ENCODE measurements at places on chromosomes 3 and 15.

- DNase-seq, result peak; percentile 91
Measured at GRCh38 chr3:155242342-155242741, 51.1 kb downstream of the STRIT1 start.

DNA sequence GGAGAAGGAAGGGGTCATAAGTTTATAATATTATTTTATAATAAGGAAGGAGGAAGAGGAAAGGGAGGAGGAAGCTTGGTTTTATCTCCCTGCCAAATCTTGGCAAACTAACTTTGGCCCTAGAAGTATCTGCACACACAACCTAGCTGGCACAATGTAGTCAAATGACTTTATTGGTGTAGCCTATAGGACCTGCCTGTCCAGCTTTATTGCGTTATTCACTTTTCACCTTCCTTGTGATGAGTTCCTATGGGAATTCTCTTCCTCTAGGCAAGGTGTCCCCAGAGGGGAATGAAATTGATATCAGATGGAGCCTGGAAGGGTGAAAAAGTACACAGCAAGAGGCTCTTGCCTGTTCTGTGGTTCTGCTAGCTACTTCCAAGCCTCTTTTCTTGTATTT, 111.2 kb upstream of the SLC25A36 start:
- DNase-seq, result no peak

- no peak for DNase-seq
Measured at GRCh38 chr3:141174674-141175073, 57.0 kb upstream of the PXYLP1 start.

DNA sequence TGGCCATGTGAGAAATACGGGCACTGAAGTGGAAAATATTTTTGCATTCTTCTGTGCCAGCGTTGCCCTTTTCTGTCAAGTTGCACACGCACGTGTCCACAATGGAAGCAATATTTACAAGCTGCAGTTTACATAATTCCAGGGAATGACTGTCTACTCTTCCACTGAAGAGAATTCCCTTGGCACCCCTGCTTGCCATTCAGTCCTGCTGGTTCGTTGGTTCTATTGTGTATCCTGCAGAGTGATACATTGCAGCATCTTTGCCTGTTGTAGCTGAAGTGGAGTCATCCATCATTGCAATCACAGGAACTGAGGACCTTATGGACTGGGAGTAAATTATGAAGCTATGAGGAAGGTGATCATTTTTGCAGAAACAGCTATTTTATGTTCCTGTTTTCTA, 759.4 kb downstream of the ROBO2 start:
- no peak for DNase-seq

GRCh38 chr3:156417559-156418132, 137.3 kb downstream of the SSR3 start:
- no peak for DNase-seq

GRCh38 chr3:170709046-170709445, 123.2 kb upstream of the SLC7A14 start:
- peak; percentile 100 for DNase-seq

DNA sequence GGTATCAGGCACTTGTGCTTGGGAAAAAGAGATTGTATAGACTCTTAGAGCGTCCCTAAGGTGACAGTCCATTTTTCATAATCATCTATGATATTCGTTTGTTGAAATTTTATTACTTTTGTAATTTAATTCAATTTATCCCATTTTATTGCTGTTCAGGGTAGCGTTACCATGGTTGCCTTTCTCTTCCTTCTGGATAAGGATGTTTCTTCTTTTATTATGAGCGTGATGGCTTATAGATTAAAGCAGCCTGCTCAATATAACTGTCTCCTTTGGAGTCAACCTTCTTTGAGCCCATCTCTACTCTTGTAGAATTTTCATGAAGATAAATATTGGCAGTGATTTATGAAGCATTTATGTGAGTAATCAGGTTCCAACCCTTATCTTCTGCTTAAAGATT, 182.0 kb downstream of the LRTM1 start:
- no peak for DNase-seq

- DNase-seq, result no peak
Measured at GRCh38 chr15:75049392-75049791, 26.0 kb downstream of the PPCDC start.

GRCh38 chr15:69340243-69340900, 41.7 kb downstream of the PAQR5 start:
- DNase-seq, result no peak

DNA sequence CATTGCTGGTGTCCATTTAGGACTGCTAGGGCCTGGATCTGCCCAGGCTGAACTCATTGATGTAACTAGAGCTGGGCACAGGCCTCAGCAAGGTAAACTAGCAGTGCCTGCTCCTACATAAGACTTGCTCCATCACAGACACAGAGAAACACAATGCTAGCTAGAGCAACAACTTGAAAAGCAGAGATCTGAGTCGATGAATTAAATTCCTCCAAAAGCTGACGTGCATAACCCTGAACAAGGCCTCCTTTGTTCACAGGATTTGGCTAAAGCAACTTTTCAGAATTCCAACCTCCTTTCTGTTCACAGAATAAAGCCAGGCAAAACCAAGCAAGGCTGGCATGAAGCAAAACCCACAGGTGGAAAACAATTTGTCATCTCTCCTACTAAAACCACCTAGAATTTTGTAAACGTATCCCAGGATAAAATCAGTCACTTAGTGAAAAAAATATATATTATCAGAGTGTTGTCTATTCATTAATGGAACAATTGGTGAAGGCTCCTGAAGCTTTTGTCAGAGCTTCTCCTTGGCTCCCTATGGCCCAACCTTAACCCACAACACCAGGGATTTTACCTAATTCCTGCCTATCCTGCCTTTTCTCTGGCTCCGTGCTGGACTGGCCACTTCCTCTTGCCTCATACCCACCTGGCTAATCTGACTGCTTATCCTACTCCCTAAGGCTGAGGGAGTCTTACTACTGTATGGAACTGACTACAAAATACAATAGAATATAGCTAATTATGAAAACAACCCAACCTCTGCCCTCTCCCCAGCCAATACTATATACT, 39.9 kb downstream of the PLCH1 start:
- no peak for DNase-seq

DNA sequence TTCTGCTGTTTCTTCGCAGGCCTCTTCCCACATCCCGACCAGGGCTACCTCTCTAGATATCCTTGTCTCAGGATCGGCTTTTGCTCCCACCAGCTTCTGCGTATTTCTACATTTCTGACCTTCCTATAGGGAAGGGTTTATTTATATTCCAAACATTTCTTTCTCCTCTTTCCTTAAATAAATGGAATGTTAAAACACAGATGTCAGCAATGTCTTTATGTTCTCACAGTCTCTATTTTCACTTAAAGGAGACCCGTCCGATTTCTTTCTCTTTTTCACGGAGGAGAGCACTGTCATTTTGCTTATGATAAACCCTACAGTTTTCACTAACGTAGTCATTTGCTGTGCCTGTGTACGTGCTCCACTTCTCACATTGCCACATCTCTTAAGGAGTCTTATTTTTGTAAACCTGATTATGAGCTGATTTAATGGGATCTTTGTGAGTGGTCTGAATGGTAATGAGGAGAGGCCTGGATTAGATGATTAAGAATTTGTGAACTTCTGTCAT, 630 bp downstream of the KIF15 start:
- DNase-seq, result peak; percentile 18

DNA sequence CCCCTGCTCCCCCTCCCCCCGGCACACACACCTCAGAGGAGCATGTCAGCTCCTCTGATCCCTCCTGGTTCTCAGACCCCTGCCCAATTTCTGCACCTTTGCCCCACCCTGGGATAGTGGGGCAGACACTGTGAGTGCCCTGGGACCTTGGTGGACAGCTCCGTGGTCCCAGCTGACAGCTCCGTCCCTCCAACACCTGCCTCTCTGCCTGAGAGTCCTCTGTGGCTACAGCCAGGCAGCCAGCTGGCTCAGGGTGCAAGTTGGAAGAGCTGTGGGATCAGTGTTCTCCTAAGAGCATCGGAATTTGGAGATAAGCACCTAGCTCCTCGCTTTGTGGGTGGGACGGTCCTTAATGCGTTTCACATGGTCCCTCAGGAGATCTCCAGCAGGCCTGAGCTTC, 43.7 kb upstream of the PGPEP1L start:
- DNase-seq, result no peak

DNA sequence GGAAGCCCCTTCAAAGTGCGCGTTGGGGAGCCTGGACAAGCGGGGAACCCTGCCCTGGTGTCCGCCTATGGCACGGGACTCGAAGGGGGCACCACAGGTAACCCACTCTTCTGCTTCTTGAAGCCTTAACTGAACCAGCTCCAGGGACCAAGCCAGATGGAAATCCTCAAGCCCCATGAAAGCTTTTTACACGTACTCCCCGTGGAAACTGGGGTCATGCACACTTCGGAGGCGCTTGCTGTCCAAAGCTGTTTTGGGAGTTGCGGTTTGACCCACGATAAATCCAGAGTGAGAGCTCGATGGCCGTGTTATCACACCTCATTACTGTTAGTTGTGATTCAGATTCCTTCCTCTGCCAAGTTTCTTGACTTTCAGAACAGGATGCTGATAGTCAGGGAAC, 47.5 kb downstream of the DNASE1L3 start:
- peak; percentile 32 for DNase-seq

GRCh38 chr15:53454843-53455721, 304.4 kb downstream of the WDR72 start:
- no peak for DNase-seq

DNA sequence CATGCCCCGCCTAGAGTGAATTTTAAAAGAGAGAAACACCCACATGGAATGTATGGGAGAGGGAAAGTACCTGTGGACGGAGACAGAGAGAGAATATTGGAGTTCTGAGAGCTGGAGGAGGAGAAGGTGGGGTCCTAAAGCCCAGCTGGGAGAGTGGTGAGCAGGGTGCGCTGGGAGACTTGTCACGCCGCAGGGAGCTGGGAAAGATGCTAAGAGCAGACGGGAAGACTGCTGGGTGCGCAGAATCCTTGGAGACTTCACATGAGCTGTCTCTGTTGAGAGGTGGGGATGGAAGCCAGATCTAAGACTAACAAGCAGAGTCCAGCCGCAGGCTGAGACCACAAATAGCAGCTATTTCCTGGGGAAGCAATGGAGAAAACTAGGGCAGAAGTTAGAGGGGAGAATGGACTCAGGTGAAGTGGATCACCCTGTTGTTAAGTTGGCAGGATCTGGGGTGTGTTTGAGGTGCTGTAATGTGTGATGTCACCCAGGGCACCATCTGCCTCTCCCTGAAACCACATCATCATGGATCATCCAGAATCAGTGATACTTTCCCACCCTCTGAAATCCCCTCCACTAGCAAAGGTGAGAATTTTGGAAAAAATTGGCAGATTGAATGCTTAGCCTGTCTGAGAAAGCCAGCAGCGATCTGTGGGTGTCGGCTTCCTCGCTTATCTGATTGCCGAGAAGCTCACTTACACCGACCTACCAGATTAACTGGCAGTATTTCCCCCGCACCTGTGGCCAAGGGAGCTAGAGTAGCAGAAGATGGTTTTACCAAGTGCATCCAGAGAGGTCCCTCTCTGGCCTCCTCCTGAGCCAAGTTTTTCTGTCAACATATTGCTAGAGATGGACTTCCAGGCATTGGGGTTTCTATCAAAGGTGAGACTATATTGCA, 174.8 kb upstream of the BHLHE40 start:
- no peak for DNase-seq

- DNase-seq, result no peak
Measured at GRCh38 chr15:22939051-22939450, 41.1 kb downstream of the CYFIP1 start.

DNA sequence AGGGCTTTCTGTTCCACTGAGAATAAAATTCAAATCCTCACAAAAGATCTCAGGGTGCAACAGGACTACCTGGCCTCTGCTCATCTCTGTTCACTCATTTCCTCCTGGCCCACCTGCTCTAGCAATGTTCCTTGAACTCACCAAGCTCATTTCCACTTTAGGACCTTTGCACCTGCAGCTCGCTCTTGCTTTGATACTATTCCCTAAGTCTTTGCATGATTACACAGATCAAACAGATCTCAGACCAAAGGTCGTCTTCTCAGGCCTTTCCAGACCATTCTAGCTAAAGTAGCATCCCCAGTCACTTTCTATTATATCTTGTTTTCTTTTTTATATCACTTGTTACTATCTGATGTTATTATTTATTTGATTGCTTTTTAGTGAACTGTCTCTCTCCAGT, 54.7 kb downstream of the B3GNT5 start:
- no peak for DNase-seq

- no peak for DNase-seq
Measured at GRCh38 chr3:111601810-111602209, 6.7 kb upstream of the ZBED2 start.

DNA sequence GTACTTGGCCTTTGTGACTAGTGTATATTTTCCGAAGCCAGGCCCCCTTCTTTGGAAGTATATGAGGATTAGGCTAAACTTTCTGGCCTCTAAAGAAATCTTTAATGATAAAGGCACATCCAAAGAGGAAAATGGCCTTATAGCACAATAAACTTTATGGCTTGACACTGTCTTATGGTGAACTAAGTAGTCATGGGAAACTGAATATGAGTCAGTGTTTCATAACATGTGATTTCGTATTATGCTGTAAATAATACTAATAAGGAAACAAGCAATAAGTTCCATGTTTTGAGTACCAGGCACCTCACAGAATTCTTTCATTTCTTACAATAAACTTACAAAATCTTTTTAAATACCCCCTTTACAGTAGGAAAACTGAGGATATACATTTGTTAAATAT, 8.2 kb downstream of the ZPLD1 start:
- DNase-seq, result peak; percentile 47

GRCh38 chr15:91879158-91879557, 25.6 kb downstream of the SLCO3A1 start:
- no peak for DNase-seq

DNA sequence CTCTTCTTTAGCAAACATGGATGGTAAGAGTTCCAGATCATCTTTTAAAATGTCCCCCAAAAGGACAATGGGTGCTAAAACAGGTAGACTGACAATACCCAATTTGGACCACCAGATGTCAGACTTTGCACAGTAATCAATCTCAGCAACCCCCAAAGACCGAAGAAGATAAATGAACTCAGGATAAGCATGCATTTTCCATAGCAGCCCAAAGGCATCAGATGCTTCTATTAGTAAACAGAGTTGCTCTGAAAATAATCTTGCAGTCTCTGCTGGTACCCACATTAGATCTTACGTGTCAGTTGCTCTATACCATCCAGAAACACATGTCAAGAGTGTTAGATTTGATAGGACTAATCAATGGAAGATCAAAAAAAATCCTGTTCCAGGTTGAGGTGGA, 20.6 kb downstream of the MYH15 start:
- DNase-seq, result peak; percentile 59

Measured in fibroblast of mammary gland (primary cell).